CD4-positive, alpha-beta T cell (primary cell): ENCODE measurements at places on chromosomes 12 and 14. TPM values are rescaled to one million over a fixed set of nuclear protein-coding genes. Genes with fewer than 3 reads are reported as not detected.

GRCh38 chr14:95692109-95692508 is 5.9 kb downstream of the TCL1B start:
- H3K36me3 ChIP-seq, result no peaks in the 10 kb centered on the region
- peaks cover 2% of the 10 kb centered on the region for H3K27me3 ChIP-seq
- DNase-seq, result no peak
- H3K4me1 ChIP-seq, result no peaks in the 10 kb centered on the region
- H3K4me3 ChIP-seq, result no peak overlapping the region

- peak overlapping the region; percentile 48 for H3K27ac ChIP-seq
- no peaks in the 10 kb centered on the region for H3K27me3 ChIP-seq
- peaks cover 98% of the 10 kb centered on the region for H3K4me1 ChIP-seq
- no peak for DNase-seq
- H3K36me3 ChIP-seq, result peaks cover 26% of the 10 kb centered on the region
These were observed 53.7 kb downstream of the CCDC88C start for GRCh38 chr14:91363776-91364523.

DNA sequence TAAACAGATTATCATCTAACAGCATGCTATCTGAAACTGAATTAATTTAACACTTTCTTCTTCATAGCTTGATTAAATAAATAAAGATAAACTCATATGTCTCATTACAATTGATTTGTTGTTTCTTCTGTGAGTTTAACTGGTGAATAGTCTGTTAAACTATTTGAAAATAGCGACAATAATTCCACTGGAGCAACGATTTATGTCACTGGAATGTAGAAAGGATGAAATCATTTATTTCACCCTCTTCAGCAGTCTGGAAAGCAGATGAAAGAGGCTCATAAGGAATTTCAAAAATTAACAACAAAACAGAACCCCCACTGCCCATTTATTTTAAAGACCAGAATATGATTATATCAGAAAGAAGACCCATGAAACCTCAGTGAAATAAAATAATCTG is 1165.1 kb upstream of the USP15 start:
- no peak for DNase-seq
- H3K36me3 ChIP-seq, result no peaks in the 10 kb centered on the region
- H3K4me3 ChIP-seq, result no peak overlapping the region
- no peaks in the 10 kb centered on the region for H3K4me1 ChIP-seq
- H3K27me3 ChIP-seq, result no peaks in the 10 kb centered on the region

DNA sequence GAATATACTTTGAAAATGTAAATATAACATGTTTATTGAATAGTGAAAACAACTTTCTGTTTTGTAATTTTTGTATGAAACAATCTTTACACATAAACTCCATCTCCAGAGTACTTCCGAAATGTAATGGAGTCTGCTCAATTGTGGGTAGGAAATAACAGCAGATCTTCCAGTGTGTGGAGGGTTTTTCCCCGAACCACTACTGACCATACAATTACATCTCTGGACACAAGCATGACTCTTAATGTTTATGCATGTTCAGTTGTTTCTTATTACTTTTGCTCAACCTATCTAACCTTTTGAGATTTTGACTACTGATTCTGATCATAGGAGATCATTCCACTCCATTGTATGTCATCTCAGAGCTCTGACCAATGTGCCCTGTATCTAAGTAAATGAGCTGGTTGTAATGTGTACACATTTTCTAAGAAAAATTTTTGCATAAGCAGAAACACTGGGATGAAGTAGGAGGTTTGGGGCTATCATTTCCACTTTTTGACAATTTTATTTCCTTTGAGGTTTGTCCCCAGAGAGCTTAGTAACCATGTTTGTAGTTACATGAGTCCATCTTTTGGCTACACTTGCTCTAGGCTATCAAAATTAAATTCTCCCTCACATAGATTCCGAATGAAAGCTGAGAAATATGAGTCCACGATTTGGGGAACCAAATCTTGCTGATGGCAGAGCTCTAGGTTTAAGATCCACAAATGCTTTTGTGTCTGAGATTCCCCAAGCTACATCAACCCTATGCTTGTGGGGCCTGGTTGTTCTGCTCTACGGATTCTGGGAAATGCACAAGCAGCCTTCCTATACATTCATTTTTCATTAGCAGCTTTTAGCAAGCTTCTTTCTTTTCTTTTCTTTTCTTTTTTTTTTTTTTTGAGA is 21.4 kb upstream of the CLEC4D start:
- no peaks in the 10 kb centered on the region for H3K27me3 ChIP-seq
- no peak overlapping the region for H3K4me3 ChIP-seq
- DNase-seq, result no peak
- H3K4me1 ChIP-seq, result peaks cover 7% of the 10 kb centered on the region
- no peaks in the 10 kb centered on the region for H3K36me3 ChIP-seq

DNA sequence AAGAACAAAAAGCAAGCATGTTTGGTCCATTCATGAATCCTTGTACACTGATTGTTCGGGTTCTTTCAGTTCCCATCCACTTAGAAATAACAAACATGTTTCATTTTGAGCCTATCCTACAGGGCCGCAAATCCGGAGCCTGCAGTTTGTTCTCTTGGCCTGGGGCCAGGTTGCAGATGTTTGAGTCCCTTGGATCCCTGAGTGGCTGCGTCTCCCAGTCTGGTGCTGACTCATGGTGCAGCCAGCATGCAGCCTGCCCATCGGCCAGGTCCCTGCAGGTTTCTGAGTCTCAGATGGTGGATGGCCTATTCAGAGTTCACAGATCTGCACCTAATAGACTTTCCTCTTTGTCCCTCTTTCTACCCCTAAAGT is 1.9 kb upstream of the DYNC1H1 start:
- no peaks in the 10 kb centered on the region for H3K36me3 ChIP-seq
- no peaks in the 10 kb centered on the region for H3K27me3 ChIP-seq
- H3K4me3 ChIP-seq, result no peak overlapping the region
- H3K4me1 ChIP-seq, result peaks cover 34% of the 10 kb centered on the region
- DNase-seq, result no peak
- H3K27ac ChIP-seq, result no peak overlapping the region

DNA sequence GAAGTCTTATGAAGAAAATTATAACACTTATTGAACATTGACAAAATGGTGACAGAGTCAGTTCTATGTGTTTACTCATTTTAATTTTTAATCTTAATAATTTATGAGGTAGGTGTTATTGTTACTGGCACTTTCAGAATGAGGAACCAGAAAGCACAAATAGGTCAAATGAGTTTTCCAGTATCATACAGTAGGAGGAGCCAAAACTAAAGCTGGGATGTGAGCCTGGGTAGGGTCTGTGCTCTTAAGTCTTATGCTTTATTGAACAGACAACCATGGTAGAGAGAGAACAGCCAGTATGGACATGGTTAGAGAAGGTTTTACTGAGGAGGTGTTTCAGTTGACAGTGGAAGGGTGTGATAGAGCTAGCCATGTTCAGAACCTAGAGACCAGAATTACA is 775.7 kb downstream of the TMTC2 start:
- H3K36me3 ChIP-seq, result no peaks in the 10 kb centered on the region
- H3K4me1 ChIP-seq, result no peaks in the 10 kb centered on the region
- H3K27ac ChIP-seq, result no peak overlapping the region
- DNase-seq, result no peak
- no peaks in the 10 kb centered on the region for H3K27me3 ChIP-seq

DNA sequence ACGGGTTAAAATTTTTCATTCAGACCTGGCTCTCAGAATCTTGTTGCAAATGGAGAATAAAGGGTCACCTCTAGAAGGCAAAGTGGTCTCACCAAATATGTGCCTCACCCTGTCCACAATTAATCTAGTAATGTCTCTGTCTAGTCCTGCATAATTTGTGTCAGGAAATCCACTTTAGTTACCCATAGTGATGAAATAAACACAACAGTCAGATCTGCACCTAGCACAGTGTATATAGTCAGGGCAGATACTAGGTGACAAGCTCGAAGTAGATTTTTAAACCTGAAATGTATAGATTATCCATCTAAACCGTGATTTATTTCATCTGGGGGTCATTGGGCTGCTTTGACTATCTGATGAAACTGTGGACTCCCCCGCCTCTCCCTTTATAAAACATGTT is 15.9 kb upstream of the FLVCR2 start:
- peaks cover 37% of the 10 kb centered on the region for H3K4me1 ChIP-seq
- H3K27me3 ChIP-seq, result no peaks in the 10 kb centered on the region
- H3K36me3 ChIP-seq, result no peaks in the 10 kb centered on the region
- no peak overlapping the region for H3K27ac ChIP-seq

DNA sequence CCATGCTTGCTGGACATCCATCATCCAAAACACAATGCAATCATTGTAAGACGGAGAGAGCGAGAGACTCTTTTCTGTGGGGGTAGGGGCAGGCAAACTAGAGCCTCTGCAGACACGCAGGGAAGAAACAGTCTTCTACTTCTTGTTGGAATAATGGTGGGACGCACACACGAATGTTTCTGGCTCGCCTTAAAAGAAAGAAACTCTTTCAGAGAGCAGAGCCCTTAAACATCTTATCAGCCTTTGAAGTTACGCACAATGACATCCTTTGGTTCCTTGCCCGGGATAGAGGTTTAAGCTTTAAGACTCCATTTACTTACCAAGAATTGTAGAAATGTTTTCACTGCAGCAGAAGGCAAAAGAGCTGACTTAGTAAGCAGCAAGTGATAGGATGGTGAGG is 133.8 kb upstream of the FOXN3 start:
- peaks cover 21% of the 10 kb centered on the region for H3K36me3 ChIP-seq
- no peak for DNase-seq
- H3K27me3 ChIP-seq, result no peaks in the 10 kb centered on the region
- H3K27ac ChIP-seq, result no peak overlapping the region
- H3K4me3 ChIP-seq, result no peak overlapping the region

GRCh38 chr12:92553389-92553788 is 149.4 kb upstream of the PLEKHG7 start:
- no peaks in the 10 kb centered on the region for H3K36me3 ChIP-seq
- H3K4me1 ChIP-seq, result peaks cover 19% of the 10 kb centered on the region
- H3K4me3 ChIP-seq, result no peak overlapping the region
- no peak overlapping the region for H3K27ac ChIP-seq
- DNase-seq, result no peak
- H3K27me3 ChIP-seq, result no peaks in the 10 kb centered on the region

DNA sequence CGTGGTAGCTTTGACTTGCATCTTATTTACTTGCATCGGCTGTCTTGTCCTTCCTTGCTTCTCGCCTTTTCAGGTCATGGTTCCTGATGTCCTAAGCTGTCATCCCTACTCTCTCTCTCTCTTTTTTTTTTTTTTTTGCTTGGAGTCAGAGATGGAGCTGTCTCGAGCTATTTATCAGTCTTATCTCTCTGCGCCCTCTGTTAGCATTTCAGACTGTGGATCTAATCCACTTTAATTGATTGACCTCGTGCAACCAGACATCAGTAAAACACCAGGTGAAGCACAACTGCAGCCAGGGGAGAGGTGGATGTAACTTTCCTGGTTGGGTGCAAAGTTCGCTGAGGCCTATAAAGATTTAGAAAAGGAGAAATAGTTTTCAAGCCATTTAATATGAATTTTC is 554.8 kb downstream of the DIO2 start:
- DNase-seq, result no peak
- H3K4me3 ChIP-seq, result no peak overlapping the region
- no peaks in the 10 kb centered on the region for H3K4me1 ChIP-seq
- no peaks in the 10 kb centered on the region for H3K36me3 ChIP-seq
- H3K27ac ChIP-seq, result no peak overlapping the region
- no peaks in the 10 kb centered on the region for H3K27me3 ChIP-seq

DNA sequence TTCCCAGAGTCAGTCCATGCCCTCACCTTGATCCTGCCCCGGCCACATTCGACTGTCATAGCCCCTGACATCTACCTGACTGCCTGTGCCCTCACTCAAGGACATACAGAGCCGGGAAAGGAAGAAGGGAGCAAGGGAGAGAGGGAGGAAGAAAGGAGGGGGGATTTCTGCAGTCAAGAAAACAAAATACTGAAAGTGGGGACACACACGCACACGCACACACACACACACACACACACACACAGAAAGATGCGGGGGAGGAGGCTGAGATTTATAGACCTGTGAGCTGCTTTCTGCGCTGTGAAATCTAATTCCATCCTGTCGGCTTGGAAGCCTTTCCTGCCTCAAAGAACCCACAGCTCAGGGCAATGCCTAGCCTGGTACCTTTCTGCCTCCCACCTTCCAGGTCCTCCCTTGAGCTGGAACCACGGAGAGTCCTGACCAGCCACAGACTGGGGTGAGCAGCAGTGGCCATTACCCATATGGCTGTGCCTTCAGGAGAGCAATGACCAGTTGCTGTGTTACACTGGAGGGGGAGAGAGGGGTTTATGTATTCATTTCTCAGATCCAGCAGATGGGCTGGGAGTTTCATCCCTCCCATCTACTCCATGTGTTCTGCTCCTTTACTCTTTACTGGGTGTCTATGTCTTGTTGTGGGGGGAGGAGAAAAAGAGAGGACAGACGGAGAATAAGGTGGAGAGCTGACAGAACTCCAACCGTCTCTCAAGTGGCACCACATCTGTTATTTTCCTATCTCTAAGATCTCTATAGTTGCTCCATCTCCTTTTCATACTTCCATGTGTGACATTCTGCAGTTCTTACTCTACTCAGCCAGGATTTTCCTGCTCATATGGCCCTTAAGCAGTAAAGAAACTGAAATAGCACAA is 12.9 kb downstream of the C14orf93 start:
- no peaks in the 10 kb centered on the region for H3K4me1 ChIP-seq
- H3K4me3 ChIP-seq, result no peak overlapping the region
- no peak overlapping the region for H3K27ac ChIP-seq
- DNase-seq, result no peak
- no peaks in the 10 kb centered on the region for H3K36me3 ChIP-seq
- no peaks in the 10 kb centered on the region for H3K27me3 ChIP-seq

DNA sequence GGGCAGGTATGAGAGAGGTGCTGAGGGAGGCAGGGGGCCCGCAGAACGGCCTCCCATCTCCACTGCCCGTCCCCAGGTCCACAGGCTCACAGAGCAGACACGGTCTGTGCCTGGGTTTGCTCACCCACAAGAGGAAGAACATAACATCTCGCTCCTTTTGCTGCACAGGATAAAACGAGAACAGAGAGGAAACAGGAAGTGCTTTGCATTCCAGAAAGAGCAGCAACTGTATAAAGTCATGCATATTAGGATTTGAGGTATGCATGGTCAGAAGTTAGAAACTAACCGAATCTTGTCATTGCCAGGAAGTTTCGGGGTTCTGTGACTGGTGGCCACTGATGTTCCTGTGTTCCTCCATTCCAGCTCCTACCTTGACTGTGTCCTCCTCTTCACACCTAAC is 25.0 kb downstream of the NTF3 start:
- H3K4me1 ChIP-seq, result no peaks in the 10 kb centered on the region
- H3K27ac ChIP-seq, result no peak overlapping the region
- no peaks in the 10 kb centered on the region for H3K36me3 ChIP-seq
- DNase-seq, result no peak
- no peaks in the 10 kb centered on the region for H3K27me3 ChIP-seq
- no peak overlapping the region for H3K4me3 ChIP-seq

GRCh38 chr12:54030442-54030801 is 2.2 kb downstream of the HOXC6 start:
- H3K36me3 ChIP-seq, result no peaks in the 10 kb centered on the region
- H3K4me1 ChIP-seq, result peaks cover 49% of the 10 kb centered on the region
- DNase-seq, result no peak
- no peak overlapping the region for H3K4me3 ChIP-seq
- peaks cover 92% of the 10 kb centered on the region for H3K27me3 ChIP-seq
- no peak overlapping the region for H3K27ac ChIP-seq

- no peak overlapping the region for H3K27ac ChIP-seq
- no peak for DNase-seq
- H3K4me3 ChIP-seq, result no peak overlapping the region
- no peaks in the 10 kb centered on the region for H3K36me3 ChIP-seq
- H3K27me3 ChIP-seq, result peaks cover 36% of the 10 kb centered on the region
- no peaks in the 10 kb centered on the region for H3K4me1 ChIP-seq
These were observed 7.0 kb downstream of the RTL1 start for GRCh38 chr14:100896369-100897060.

ADAMTS20 gene
- not detected for total RNA-seq

KRT72 gene
- 82.2 TPM for total RNA-seq

TAS2R20 gene
- 0.75 TPM for total RNA-seq

SIVA1 gene
- 124 TPM for total RNA-seq

KCNC2 gene
- not detected for total RNA-seq

SMOC1 gene
- not detected for total RNA-seq

FAM90A1 gene
- 0.30 TPM for total RNA-seq

FAIM2 gene
- not detected for total RNA-seq

KLHDC1 gene
- 11.8 TPM for total RNA-seq

FOXA1 gene
- not detected for total RNA-seq
